Fibroblast of skin of abdomen (primary cell): ENCODE measurements at places on chromosomes 7 and 10.

- no peak for DNase-seq
Measured at GRCh38 chr10:103643381-103643780, 149.9 kb downstream of the NEURL1 start.

DNA sequence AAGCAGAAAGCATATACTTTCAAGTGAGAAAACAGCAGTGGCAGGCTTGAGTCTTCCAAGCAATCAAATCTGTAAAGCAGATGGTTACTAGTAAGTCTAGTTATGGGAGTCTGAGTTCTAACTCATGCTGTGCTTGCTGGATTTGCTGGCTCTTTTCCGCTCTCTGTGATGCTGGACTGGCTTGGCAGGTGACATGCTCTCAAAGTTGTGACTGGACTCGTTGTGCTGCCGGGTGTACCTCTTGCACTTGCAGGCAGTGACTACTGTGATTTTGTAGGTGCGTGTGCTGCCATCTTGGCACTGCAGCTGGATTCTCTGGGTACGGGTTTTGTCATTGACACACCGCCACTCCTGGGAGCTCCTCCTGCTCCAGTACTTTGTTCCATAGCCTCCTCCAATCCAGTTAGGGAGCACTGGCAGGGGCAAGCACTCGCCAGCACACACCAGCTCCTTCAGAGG lies 3.1 kb downstream of the SOSTDC1 start:
- DNase-seq = no peak

GRCh38 chr7:108261560-108262255 lies 131.5 kb upstream of the LAMB4 start:
- no peak for DNase-seq

- DNase-seq = peak; percentile 14
Measured at GRCh38 chr7:127391591-127392181, 822 bp downstream of the ZNF800 start.

DNA sequence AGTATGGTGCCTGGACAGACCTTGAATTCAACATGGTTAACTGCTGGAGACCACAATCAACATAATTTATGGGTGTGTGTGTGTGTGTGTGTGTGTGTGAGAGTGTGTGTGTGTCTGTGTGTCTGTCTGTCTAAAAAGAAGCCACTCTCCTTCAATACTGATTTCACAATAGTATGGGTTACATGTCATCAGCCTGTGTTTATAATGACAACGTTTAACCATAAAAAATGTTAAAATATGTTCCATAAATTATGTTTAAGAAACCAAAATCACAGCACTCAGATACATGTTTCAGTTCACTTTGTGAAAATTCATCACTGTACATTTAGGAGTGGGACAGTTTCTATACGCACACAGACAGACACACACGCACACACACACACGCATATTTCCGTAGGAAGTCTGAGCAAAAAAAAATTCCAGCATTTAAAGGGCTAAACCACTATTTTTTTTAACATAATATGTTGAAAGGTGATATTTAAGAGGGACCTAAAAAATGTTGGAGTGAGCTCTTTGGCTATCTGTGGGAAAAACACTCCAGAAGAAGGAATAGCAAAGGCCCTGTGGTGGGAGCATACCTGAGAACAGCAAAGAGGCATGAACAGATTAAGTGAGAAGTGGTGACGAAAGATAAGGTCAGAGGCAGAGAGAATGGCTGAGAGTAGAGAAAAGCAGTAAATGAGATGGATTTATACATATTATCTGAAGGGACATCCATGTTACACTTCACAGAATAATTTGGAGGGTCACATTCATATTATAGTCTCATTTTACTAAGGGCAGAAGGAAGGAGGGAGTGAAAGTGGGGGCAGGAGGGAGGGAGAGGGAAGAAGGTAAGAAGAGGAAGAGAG lies 10.9 kb downstream of the PDZD8 start:
- DNase-seq = peak; percentile 72

DNA sequence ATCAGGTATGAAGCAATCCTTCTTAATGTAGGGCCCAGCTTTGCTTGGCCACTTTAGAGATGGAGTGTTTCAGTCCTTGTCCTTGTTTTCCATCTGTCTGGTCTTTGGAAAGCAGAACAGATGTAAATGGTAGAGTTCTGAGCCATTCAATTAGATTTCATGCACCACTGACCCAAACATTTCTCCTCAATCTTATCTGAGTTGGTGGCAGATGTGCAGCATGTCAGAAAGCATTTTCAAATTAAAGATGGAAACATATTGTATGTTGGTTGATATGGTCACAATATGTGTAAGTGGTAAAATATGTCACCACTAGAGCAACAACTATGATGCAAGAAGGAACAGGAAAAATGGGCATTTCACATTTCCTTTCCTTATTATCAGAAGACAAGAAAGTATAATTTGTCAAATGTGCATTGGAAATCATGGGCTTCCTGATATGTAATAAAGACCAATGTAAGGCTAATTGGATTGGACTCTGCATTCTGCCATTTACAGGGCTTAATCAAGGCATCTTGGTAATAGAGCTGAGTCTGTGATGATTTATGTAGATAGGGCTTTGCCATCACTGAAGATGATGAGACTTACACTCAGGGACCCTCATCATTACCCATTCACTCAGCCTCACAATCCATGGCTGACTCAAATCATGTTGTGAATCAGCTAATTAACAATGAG lies 750.7 kb downstream of the NRG3 start:
- DNase-seq = no peak

GRCh38 chr10:85607043-85607695 lies 759.4 kb downstream of the GRID1 start:
- no peak for DNase-seq

- no peak for DNase-seq
Measured at GRCh38 chr7:29370531-29371314, 176.1 kb downstream of the CHN2 start.

GRCh38 chr10:112376396-112376790 lies 2.5 kb downstream of the ACSL5 start:
- DNase-seq = no peak
